ENCODE measurements at places on chromosomes 7 and 10. TPM values are rescaled to one million over a fixed set of nuclear protein-coding genes. Genes with fewer than 3 reads are reported as not detected.

The ICA1 gene
- total RNA-seq: 1.7 TPM

The NEBL gene
- 0.17 TPM for total RNA-seq

The ZNF488 gene
- not detected for total RNA-seq

The GUSB gene
- 42.9 TPM for total RNA-seq

The MRC1 gene
- 0.08 TPM for total RNA-seq

The KCND2 gene
- not detected for total RNA-seq

The LEP gene
- total RNA-seq: not detected

The PAX4 gene
- total RNA-seq: not detected

The PCLO gene
- not detected for total RNA-seq

The POLD2 gene
- 48.3 TPM for total RNA-seq

The PTPRZ1 gene
- not detected for total RNA-seq

The KMT2C gene
- 118 TPM for total RNA-seq

The FAM237B gene
- total RNA-seq: not detected

The TYSND1 gene
- 12.6 TPM for total RNA-seq

The SFTPD gene
- not detected for total RNA-seq

The HTR5A gene
- total RNA-seq: not detected

The SEMA3E gene
- not detected for total RNA-seq

Measured in CD4-positive, alpha-beta T cell (primary cell).